Kidney (tissue), 22 donors: ENCODE measurements at places on chromosomes 6 and 20.

GRCh38 chr6:81697559-81697958 lies 54.9 kb downstream of the TENT5A start:
- DNase-seq: no peak

DNA sequence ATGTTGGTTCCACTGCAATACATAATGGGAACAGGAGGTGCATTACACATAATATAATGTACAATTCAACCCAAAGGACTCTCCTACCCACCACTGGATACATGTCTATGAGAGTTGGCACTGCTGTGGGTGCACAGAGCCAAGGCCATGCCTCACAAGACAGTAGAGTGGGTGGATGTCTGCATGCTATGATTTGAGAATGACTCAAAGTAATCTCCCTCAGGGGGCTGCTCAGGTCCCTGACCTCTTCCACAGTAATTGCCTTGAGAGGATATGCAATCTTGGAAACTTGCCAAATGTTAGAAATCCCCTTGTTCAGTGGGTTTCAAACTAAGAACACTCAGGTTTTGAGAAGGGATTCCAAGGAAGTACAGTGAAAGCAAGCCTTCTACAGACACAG lies 79.0 kb downstream of the ANKEF1 start:
- no peak for DNase-seq

GRCh38 chr6:71203206-71203605 lies 85.4 kb upstream of the OGFRL1 start:
- DNase-seq: no peak

- DNase-seq: no peak
These were observed 176.9 kb upstream of the SUPT3H start for GRCh38 chr6:45554591-45554990.
